ENCODE measurements at places on chromosomes 11 and 22. TPM values are rescaled to one million over a fixed set of nuclear protein-coding genes. Genes with fewer than 3 reads are reported as not detected.

DNA sequence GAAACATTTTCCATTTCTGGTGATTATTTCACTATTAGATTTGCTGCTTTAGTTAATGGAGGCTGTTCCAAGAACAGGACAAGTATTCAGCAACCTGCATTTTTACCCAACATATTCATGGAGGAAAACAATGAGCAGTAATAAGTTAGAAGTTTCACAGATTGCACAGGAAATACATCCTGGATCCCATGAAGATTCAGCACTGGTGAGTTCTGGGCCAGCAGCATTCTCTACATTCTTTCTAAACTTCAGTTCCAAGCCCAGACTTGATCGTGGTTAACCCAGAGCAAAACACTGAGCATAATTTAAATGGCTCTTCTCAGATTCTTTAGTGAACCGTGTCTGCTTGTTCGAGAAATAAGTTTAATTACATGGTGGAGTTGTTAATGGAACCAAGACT, 3.8 kb downstream of the FJX1 start:
- H3K27me3 ChIP-seq: peaks cover 5% of the 10 kb centered on the region
- H3K27ac ChIP-seq: no peak overlapping the region
- H3K4me1 ChIP-seq: peaks cover 4% of the 10 kb centered on the region
- no peak for DNase-seq
- no peaks in the 10 kb centered on the region for H3K36me3 ChIP-seq
- no peak overlapping the region for H3K4me3 ChIP-seq

DNA sequence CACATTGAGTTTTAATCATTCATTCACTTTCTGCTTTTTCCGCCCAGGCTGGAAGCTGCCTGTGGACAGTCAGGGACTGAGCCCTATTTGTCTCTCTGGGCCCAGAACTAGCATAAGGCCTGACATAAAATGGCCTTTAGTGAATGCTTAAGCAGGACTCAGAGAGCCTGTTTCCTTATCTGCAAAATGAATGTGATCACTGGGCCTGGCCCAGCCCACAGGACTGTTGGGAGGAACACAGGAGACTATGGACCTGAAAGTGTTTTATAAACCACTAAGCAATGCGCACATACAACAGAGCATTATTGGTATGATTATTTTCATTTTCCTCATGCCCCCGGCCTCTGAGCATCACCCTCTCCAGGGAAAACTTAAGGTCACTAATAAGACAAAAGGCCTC, 3.9 kb upstream of the MYH9 start:
- no peak overlapping the region for H3K4me3 ChIP-seq
- no peak overlapping the region for H3K27ac ChIP-seq
- H3K4me1 ChIP-seq: peaks cover 2% of the 10 kb centered on the region
- DNase-seq: no peak

- DNase-seq: no peak
- H3K27ac ChIP-seq: no peak overlapping the region
- no peak overlapping the region for H3K4me3 ChIP-seq
- H3K36me3 ChIP-seq: no peaks in the 10 kb centered on the region
- no peaks in the 10 kb centered on the region for H3K27me3 ChIP-seq
Measured at GRCh38 chr11:128608746-128609407, 21.5 kb upstream of the ETS1 start.

PRRG4 gene
- 1.2 TPM for total RNA-seq

DNA sequence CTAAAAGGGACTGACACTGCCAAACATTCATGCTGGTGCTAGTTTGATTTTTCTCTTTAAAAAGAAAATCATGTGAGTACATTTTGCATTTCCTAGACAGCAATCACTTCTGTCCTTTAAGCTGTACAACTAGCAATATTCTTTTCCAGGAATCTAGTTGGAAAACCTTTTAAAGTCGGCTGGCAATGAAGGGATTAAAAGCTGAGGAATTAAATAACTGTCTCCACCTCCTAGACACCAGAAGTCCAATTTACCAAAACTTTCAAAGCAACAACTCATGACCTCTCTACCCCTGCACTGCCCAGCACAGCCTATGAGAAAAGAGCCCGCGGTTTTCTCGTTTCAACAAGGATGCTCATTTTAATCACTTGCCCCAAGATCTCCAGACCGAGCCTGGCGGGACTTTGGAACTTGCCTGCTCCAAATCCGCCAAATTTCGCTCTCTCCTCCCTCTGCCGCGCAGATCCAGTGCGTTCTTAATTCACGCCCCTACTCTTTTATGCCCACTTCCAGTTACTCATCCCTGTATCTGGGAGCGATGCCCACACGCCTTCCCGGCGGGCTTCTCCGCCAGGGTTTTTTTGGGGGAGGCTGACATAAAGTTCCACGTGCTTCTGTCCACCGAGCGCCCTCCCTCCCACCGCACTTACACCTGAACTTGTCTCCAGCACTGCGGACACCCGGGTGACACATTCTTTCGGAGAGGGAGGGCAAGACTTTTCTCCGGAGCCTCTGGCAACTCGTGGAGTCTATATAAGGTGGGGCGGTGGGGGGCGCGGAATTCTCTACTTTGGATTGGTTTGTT, 2.5 kb downstream of the MPPED2 start:
- peaks cover 15% of the 10 kb centered on the region for H3K36me3 ChIP-seq
- H3K4me3 ChIP-seq: peak overlapping the region; percentile 55
- H3K27me3 ChIP-seq: peaks cover 7% of the 10 kb centered on the region
- H3K4me1 ChIP-seq: peaks cover 4% of the 10 kb centered on the region

LRP5 gene
- total RNA-seq: 38.4 TPM

DNA sequence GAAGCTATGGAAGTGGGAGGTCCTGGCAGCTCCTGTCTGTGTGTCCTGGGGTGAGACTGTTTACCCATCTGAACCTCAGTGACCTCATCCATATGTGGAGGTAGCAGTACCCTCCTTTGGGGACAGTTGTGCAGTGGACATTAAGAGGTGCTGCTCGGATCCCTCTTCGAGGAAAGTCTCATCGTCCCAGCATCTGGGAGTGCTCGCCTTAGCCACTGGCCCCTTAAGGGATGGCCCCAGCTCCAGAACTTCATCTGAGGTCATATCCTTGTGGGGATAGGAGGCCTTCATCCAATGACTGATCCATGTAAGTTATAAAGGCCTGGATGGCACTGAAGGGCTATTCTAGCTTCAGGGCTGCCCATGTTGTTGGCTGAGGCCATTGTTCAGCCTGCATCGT, 538.1 kb downstream of the MIAT start:
- H3K4me3 ChIP-seq: no peak overlapping the region
- no peak overlapping the region for H3K27ac ChIP-seq
- peaks cover 11% of the 10 kb centered on the region for H3K36me3 ChIP-seq
- no peaks in the 10 kb centered on the region for H3K4me1 ChIP-seq

GRCh38 chr11:87265979-87266378, 228.2 kb downstream of the TMEM135 start:
- H3K4me3 ChIP-seq: no peak overlapping the region
- no peaks in the 10 kb centered on the region for H3K36me3 ChIP-seq
- no peak for DNase-seq

GRCh38 chr11:78588517-78588916, 13.9 kb upstream of the NARS2 start:
- no peak overlapping the region for H3K4me3 ChIP-seq
- no peaks in the 10 kb centered on the region for H3K4me1 ChIP-seq
- no peaks in the 10 kb centered on the region for H3K27me3 ChIP-seq
- H3K27ac ChIP-seq: no peak overlapping the region
- H3K36me3 ChIP-seq: peaks cover 8% of the 10 kb centered on the region

FOLR2 gene
- not detected for total RNA-seq

DNA sequence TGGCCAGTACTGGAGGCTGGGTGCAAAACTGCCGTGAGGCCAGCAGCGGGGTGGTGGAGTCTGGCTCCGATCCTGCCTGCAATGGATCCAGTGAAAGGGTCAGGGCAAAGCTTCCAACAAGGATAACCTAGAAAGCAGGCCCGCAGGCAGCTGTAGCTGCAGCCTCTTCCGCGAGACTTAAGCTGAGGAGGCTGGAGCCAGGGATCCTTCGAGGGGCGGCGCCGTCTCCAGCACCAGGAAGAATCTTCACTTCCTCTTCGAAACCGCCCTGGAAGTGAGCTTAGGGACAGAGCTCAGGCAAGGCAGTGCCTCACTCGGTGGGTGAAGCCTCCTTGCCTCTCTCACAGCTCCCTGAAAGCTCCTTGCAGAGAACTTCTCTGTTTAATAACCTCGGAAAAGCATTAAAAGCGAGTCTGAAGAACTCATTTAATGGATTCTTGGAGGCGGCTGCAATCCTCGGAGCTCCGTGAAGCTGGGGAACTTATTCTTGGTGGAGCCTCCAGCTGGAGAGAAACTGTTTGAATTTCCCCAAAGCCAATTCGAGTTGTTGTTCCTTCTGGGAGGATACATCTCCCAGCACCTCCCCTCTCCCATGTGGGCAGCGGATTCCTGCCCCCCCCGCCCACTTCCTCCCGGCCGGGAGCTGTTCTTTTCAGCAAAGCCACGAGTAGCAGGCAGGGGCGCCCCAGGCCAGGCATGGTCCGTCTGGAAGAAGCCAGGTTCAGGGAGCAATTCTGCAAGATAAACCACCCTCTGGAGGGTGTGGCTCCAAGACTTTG, 169.9 kb downstream of the CTTN start:
- peak; percentile 86 for DNase-seq
- peak overlapping the region; percentile 34 for H3K4me3 ChIP-seq
- H3K27ac ChIP-seq: no peak overlapping the region

DNA sequence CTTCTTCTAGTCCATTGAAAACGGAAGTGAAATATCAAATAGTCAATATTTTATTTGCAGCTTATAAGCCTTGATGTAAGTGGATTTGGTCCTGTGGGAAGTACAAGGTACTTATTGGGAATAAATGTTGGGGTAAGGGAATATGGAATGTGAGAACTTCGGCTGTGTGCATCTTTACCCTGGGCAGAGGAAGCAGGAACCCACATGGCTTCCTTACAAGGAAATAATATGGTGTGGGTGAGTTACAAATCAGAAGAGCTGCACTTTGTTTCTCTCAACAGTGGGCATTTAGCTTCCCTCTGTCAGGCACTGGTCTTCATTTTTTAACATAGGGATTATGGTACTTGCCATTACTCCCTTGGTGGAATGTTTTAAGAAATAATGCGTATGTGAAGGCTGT, 77.9 kb downstream of the SCN3B start:
- H3K36me3 ChIP-seq: peaks cover 9% of the 10 kb centered on the region
- H3K27ac ChIP-seq: no peak overlapping the region
- no peak for DNase-seq
- no peaks in the 10 kb centered on the region for H3K27me3 ChIP-seq

GRCh38 chr22:37174964-37175363, 13.1 kb downstream of the C1QTNF6 start:
- H3K27me3 ChIP-seq: no peaks in the 10 kb centered on the region
- no peaks in the 10 kb centered on the region for H3K4me1 ChIP-seq
- H3K27ac ChIP-seq: no peak overlapping the region
- H3K36me3 ChIP-seq: no peaks in the 10 kb centered on the region

DNA sequence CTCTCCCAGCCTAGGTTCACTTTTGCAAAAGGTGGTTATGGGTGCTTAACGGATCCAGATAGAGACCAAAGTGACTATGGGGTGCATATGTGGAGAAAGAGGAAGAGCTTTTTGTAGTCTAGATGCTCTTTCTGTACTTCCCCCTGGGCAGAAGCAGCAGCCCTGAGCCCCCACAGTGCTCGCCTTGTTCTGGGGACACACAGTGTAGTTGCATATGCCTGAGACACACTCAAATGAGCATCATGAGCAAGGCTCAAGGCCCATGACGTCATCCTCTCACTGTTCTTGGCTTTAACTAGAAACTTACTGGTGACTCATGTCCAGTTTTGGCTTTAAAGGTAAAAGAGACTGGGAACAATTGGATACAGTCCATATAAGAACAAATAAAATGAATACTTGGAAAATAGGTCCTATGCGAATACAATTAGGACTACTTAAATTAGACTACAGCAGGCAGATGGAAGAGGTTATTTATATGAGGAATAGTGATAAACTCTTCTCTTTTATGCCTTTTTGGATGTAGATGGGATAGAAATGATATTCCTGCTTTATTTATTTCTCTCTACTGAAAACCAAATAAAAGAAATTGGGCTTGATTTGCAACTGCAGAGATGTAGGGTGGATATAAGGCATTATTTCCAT, 20.1 kb upstream of the PEX26 start:
- H3K27me3 ChIP-seq: no peaks in the 10 kb centered on the region
- H3K4me1 ChIP-seq: no peaks in the 10 kb centered on the region
- H3K4me3 ChIP-seq: no peak overlapping the region
- H3K36me3 ChIP-seq: peaks cover 3% of the 10 kb centered on the region
- H3K27ac ChIP-seq: no peak overlapping the region

SLC17A6 gene
- not detected for total RNA-seq

CST6 gene
- not detected for total RNA-seq

DNA sequence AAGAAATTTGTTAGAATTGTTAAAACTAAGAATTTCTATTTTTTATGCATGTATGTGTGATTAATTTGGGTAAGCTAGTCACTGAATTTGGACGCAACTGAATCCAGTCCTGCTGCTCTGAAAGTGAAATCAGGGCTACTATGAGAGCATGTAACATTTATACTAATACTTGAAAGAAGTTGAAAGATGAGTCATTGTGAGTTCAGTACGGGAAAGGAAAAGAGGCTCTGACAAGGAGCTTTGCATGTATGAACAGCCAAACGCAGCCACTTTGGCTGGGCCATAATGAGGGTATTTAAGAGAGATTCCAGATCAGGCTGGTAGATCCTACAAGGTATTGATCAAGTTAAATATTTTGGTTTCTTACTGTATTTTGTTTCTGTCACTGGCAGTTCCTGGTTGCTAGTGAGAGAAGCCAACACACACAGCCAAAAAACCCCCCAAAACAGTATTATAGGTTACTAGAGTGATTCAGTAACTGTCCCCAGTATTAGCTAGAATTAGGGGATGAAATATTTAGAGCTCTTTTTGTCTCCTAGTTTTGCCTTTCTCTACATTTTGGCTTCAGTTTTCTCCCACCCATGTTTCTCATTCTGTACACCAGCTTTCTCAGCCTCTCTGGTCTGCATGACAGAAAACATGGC, 14.1 kb downstream of the AASDHPPT start:
- H3K4me1 ChIP-seq: no peaks in the 10 kb centered on the region
- DNase-seq: no peak
- H3K27me3 ChIP-seq: no peaks in the 10 kb centered on the region
- no peak overlapping the region for H3K4me3 ChIP-seq
- H3K36me3 ChIP-seq: peaks cover 28% of the 10 kb centered on the region
- no peak overlapping the region for H3K27ac ChIP-seq

TREH gene
- not detected for total RNA-seq

CHRM4 gene
- total RNA-seq: 1.0 TPM

DNA sequence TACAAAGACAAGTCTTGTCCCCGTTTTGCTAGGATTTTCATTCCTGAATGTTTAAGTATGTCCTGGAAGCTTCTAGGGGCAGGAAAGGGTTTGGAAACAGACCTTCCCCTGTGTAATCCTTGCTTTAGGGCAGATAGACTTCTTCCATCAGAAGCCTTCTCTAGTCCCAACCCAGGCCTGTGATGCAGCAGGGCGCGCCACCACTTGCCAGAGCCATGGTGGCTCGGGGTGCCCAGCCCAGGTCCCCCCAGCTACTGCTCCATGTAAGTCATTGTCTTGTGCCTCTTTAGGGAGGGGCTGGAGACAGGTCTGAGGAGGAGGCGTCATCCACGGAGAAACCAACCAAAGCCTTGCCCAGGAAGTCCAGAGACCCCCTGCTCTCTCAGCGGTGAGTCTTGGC, 4.3 kb downstream of the NOL12 start:
- no peaks in the 10 kb centered on the region for H3K27me3 ChIP-seq
- H3K36me3 ChIP-seq: peaks cover 48% of the 10 kb centered on the region

- H3K4me1 ChIP-seq: peaks cover 7% of the 10 kb centered on the region
- no peaks in the 10 kb centered on the region for H3K27me3 ChIP-seq
- DNase-seq: no peak
- no peaks in the 10 kb centered on the region for H3K36me3 ChIP-seq
- H3K4me3 ChIP-seq: no peak overlapping the region
Measured at GRCh38 chr11:116986521-116987105, 111.6 kb downstream of the SIK3 start.

GPR83 gene
- total RNA-seq: 0.15 TPM

GRCh38 chr11:8777907-8778767, 95.5 kb downstream of the RPL27A start:
- H3K27me3 ChIP-seq: no peaks in the 10 kb centered on the region
- no peaks in the 10 kb centered on the region for H3K36me3 ChIP-seq
- no peaks in the 10 kb centered on the region for H3K4me1 ChIP-seq
- H3K27ac ChIP-seq: no peak overlapping the region
- DNase-seq: no peak
